ENCODE measurements at places on chromosomes 6 and 20.

DNA sequence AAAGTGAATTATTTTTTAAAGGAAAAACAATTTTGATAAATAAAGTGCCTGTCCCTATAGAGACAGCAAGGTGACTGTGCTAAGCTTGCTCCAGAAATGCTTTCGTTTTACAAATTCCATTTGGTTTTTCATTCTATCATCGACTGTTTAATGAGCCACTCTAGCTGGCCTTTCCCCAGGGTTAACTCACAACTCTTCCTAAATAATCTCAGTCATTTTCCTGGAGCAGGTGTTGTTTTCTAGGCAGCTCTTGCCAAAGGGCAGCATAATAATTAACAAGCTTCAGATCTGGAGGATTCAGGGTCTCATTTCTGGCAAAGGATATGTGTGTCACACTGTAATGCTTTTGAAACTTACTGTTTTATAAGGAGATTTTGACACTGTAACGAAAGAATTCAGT, 184.2 kb downstream of the KHDC1L start:
- DNase-seq = no peak

GRCh38 chr6:155154158-155154830, 109.5 kb upstream of the CLDN20 start:
- no peak for DNase-seq

GRCh38 chr6:160455081-160455480, 106.9 kb downstream of the SLC22A3 start:
- no peak for DNase-seq

- no peak for DNase-seq
These were observed 4.8 kb upstream of the SDCBP2 start for GRCh38 chr20:1333462-1334369.

GRCh38 chr6:103797738-103798137, 1062.0 kb downstream of the HACE1 start:
- DNase-seq = no peak

GRCh38 chr6:26232940-26233648, 131.9 kb upstream of the BTN3A2 start:
- DNase-seq = no peak

DNA sequence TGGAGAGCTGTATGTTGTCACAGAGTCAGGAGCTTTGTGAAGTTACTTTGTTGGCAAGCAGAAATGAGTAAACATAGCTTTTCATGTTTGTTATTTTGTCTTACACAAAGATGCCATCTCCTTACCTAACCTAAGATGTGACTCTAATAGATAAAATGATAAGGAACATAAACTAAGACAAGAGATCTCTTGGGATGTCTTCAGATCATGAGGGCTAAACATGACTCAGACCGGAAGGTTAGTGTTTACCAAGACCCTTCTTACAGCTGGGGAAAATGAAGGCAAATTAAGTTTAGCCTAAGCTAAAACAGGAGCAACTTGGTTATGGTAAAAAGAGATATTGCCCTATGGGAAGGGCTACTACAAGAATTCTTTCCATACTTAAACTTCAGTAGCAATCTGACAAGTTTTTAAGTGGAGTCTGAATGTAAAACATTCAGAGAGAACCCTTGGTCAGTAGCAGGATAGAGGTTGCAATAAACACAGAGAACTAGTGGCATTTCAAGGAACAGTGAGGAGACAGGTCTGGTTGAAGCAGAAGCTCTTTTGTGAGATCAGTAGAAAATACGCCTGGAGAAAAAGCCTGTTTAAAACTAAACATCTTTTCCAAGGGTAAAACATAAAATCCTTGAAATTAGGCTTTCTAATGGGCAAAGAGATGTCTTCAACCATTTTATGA, 29.9 kb downstream of the SGK1 start:
- DNase-seq = no peak

DNA sequence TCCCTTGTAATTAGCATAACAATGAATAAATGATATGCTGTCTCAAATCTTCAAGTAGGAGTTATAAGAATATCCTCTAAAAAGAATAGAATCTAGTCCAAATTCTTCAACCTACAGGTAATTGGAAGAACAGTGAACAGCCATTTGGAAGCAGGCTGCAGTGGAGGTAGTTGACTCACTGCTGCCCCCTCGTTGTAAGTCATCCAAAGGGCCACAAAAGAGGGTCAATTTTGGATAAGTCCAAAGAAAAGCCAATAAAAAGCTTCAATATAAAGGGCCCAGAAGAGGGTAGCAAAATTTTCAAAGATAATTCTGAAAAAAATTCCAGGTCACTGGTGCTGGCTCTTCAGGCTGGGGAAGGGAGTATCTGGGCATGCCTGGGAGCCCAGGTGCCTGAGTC, 60.8 kb upstream of the SSTR4 start:
- no peak for DNase-seq

- DNase-seq = no peak
These were observed 50.1 kb downstream of the NUP153 start for GRCh38 chr6:17656644-17657043.

DNA sequence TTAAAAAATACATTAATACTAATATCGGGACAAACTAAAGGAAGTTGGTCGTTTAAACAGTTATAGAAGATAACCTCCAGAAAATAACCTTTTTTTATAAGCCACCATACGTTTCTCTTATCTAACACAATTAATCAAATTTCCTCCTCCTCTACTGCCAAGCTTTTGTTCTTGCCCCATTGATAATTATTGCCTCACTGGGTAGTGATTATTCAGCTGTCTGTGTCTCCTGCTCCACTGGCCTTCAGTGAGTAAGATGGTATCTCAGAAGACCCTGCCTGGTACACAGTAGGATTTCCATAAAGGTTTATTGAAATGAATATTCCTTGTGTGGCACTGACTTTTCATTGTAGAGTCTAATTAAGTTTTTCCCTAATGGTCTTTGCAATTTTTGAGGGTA, 165.5 kb upstream of the SCGN start:
- DNase-seq = no peak

- DNase-seq = no peak
These were observed 118.8 kb upstream of the FRMD1 start for GRCh38 chr6:168197636-168198301.

Data from stimulated activated CD4-positive, alpha-beta T cell treated with anti-CD3 and anti-CD28 coated beads, Interleukin-1b, Interleukin-23, amount 100 ng/mL, for 1 hour (primary cell).